ENCODE measurements at places on chromosomes 3 and 15.

- no peak for DNase-seq
Observed at GRCh38 chr3:31861826-31862225, 119.2 kb downstream of the OSBPL10 start.

DNA sequence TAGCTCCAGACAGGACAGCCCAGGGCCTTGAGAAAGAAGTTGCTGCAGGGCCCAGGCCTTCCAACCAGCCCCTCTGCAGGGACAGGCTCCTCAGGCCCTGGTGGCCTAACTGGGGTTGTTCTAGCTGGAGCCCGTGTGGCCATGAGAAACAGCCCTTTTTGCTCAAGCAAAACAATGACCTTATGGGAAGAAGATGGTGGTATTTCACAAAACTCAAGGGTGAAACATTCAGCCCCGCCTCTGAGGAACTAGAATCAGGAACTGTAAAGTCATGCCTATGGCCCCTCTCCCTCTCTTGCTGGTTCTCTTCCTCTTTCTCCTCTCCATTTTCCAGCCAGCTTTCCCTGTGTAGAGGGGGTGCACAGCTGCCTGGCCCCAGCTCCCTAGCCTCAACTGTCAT is 273.3 kb downstream of the RPLP1 start:
- no peak for DNase-seq

GRCh38 chr15:76667943-76668715 is 237.0 kb downstream of the SCAPER start:
- no peak for DNase-seq

DNA sequence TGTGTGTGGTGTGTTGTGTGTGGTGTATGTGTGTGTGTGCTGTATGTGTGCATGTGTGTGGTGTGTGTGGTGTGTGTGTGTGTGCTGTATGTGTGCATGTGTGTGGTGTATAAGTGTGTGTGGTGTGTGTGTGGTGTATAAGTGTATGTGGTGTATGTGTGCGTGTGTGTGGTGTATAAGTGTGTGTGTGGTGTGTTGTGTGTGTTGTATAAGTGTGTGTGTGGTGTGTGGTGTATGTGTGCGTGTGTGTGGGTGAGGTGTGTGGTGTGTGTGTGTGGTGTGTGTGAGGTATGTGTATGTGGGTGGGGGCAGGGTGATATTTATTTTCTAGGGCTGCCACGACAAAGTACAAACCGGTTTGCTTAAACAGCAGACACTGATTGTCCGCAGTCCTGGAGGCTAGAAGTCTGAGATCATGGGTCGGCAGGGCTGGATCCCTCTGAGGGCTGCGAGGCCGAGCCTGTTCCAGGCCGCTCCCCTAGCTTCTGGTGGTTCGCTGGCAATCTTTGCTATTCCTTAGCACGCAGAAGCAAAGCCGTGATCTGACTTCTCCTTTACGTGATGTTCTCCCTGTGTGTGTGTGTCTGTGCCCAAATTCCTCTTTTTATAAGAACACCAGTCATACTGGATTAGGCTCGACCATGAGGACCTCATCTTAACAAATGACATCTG is 160.2 kb downstream of the XXYLT1 start:
- DNase-seq = no peak

GRCh38 chr3:62376906-62377877 is 3.8 kb upstream of the FEZF2 start:
- no peak for DNase-seq

- DNase-seq = peak; percentile 73
Observed at GRCh38 chr3:52053307-52054304, 2.8 kb downstream of the DUSP7 start.

GRCh38 chr3:127549826-127550467 is 40.6 kb downstream of the TPRA1 start:
- no peak for DNase-seq

DNA sequence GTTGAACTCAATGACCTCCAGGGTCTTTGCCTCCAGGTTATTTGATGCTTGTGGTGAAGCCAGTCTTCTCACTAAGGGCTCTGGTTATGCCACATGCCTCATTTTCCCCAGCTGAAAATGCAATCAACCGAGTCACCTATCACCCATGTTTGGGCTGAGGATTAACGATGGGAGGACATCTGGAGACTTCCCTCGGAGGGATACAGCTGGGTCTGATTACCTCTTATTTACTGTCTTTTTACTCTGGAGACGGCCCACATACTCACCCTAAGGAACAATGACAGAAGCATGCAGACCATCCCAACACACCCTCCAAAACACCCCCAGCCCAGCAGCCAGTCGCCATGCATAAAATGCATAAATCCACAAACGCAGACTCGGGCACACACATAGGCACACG is 187.4 kb downstream of the OPA1 start:
- DNase-seq = no peak

DNA sequence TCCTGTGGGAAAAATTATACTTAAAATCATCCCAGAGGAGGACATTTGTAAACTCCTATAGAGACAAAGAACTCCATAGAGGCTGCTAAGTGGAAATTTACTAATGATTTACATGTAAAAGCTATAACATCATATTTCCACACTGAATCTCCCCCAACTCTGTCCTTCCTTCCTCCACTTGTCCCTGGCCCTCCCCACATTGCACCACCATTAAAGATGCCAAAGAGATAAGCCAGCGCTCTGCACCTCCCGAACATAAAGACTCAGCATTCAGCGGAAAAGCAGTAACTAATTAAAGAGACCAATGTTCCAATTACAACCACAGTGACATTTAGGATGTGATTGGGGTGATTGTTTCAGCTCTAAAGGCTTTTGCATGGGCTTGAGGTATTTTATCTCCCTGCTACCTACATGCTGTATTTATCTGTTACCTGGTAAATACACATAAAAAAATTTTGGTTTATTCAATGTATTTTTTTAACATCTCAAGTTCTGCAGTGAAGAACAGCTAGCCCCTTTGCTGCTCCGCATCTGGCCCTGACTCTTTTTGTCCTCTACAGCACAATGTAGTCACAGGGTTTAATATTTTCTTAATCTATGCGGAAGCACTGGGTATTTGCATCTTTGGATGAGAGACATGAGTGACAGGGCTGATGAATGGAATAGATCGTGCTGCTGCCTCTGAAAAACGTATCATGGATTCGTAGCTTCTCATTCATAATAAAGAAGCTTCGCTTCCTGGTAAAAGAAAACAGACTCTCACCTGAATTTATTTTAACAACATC is 35.3 kb upstream of the B3GNT5 start:
- no peak for DNase-seq

GRCh38 chr3:107382631-107383030 is 5.4 kb downstream of the CCDC54 start:
- DNase-seq = no peak

DNA sequence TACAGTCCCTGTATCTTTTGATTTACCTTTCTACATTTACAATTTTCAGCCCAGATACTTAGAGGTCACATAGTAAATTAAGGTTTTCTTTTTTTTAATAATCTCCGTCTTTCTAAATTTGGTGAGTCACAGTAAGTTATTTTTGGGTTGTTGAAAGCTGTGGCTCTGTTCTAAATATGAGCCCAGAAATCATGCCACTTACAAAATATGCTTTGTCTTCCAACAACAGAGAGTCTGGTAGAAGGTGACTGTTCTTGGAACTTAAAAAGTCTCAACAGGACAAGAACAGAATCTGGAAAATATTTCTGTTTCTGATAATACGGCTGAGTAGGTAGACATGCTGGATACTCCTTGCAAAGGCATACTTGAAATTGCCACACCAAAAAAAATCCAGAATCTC is 16.0 kb downstream of the GOLGA8S start:
- no peak for DNase-seq

GRCh38 chr3:37168896-37169295 is 5.5 kb downstream of the LRRFIP2 start:
- DNase-seq = no peak

DNA sequence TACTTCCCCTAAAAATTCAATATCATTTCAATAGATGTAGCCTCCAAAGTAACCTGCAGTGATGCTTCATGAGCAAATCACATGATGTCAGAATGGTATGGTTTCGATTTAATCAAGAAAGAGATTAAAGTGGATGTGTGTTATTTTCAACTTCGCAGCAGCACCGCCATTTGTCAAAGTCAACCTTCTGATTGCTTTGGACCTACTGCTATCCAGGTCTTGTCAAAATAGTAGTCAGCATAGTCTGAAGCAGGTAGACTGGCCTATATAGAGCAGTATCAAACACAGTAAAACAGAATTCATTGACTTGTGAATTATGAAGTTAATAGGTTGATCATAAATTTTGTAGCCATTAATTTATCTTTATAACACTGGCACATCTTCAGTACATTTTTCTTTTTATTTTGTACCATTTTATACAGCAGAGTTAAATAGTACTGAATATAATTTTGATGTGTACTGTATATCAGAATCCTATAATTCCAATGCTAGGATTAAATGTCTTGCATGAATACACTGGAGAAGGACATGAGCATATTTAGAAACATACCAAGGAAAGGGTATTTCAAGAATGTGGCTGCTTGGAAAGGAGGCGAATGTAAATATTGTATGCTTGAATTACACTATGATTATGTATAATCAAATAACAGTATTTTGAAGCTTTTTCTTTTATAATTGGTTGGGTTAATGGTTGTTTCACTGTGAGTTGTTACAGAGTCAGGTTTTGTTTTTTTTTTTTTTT is 79.6 kb downstream of the CDIN1 start:
- no peak for DNase-seq

DNA sequence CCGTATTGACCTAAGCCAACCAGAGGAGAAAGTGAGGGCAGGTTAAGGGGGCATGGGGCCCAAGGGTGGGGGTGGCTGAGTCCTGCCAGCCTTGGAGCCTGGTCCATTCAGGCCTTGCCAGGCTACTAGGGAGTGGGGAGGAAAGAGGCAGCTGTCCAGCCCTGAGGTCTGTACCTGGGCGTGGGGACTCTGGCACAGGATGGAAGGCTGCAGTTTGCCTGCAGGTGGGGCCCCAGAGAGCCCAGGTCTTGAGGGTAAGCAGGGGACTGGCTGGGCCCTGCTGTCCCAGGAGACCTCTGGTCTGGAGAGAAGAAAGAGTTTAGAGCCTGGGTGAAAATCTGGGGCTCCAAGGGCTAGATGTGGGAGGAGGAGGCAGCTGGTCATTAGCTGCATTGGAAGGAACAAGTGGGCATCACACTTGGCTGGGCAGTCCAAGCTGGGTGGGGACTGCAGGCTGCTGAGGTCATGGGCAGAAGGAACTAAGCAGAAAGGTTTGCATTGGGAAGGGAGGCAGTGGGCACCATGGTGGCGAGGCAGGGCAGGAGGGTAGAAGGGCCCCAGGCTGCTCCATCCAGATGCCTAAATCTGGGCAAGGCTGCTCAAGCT is 108.4 kb downstream of the OXNAD1 start:
- DNase-seq = no peak

DNA sequence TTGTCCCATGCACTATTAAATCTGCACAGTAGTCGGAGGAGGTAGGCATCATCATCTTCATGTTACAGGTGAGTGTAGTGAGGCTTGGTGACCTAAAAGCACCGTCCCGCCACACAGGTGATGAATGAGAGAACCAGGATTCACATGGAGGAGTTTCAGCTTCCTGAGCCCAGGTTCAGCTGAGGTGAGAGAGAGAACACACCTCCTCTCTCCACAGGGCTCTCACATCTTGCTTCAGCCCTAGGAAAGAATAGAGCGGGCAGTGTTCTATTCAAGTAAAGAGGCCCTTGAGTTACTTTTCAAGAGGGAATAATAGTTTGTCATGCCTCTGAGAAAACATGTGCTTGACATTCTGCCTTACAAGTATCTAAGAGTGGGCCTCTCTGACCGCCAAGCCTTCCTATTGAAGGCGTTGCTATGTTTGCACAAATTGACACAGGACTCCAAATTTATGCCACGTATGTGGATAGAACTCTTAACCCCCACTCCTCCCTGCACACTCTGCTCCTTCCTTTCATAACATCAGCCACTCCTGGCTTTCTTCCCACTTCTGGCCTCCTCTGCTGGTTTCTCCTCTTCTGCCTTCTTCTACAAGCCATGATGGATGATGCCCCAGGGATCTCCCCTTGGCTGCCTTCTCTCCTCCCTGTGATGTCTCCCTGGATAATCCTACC is 138.3 kb upstream of the ABHD17C start:
- DNase-seq = no peak

GRCh38 chr3:136949146-136949545 is 8.6 kb upstream of the IL20RB start:
- no peak for DNase-seq

DNA sequence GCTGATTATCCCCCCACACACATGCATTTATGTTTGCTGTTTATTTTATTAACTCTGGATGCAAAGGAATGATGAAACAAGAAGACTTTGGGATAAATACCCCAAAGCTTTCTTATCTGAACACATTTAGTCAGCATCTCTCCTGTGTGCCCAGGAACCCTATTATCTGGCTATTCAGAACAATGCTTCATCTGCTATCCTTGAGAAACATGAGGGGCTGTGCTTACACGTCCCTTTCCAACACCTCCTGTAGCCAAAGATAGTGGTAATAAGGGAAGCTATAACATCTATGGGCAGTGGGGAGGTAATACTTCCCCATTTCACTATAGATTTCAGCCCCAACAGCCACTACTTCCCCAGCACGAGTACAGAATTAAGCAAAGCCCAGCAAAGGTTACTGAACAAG is 94.7 kb downstream of the SSR3 start:
- no peak for DNase-seq

DNA sequence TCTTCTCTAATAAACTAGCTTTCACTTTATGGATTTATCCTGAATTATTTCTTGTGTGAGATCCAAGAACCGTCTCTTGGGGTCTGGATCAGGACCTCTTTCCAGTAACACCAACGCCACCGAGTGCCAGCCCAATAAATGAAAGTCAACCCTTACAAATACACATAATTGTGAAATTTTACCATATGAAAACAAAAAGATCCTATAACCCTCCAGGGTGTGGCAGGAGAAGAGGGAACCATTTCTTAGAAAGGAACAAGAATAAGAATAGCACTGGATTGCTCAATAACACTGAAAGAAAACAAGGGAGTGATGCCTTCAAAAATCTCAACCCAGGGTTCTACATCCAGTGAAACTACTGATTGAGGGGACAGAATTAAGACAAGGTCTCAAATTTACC is 51.6 kb upstream of the ACKR4 start:
- DNase-seq = no peak

- no peak for DNase-seq
Observed at GRCh38 chr15:100692671-100693070, 90.3 kb downstream of the ASB7 start.

Data from activated CD8-positive, alpha-beta memory T cell treated with anti-CD3 and anti-CD28 coated beads for 24 hours (primary cell).